ENCODE measurements at places on chromosomes 7 and 10.

DNA sequence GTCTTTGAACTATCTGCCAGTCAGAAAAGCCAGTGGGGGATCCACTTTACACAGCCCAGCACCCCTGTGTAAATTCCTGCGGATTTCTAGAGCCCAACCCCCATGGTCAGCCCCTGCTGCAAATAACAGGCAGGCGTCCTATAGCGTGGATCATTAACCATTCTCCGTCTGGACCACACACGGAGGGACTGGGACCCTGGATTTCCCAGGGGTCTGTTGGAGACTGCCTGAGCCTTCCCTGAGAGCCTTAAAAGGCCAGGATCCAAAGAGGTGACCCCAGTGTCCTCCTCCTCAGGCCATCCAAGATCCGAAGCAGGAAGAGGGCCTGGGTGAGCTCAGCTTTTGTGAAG is 11.2 kb upstream of the GRID1 start:
- no peak for DNase-seq

DNA sequence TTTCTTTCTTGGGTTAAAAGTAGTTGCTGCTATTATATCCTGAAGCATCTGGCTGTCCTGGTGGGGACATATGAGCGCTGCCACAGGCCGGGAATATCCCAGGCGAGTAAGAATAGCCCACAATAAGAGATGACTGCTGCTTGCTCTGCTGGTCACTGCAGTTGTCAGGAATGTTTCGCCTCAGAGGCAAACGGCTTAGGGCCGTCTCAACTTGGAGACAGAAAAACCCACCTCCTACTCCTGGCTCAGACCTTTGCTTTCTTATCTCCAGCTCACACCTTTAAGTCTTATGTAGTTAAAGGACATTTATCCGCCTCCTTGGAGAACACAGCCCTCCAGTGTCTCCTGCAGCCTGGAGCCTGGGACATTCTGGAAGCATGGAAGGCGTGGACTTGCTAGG is at the start of gene GJD4:
TSS of gene GJD4 (plus strand) at position 151 of the 400 bp plus-strand sequence. CDS start at position 378, 227 bp downstream.
- no peak for DNase-seq

- no peak for DNase-seq
Measured at GRCh38 chr10:72616716-72617115, 9.2 kb downstream of the MICU1 start.

GRCh38 chr7:151000897-151001495 is 10.2 kb downstream of the NOS3 start:
- no peak for DNase-seq

GRCh38 chr10:61018146-61018545 is 74.2 kb upstream of the RHOBTB1 start:
- DNase-seq, result no peak

- no peak for DNase-seq
Measured at GRCh38 chr10:118980135-118980865, 49.2 kb upstream of the NANOS1 start.

GRCh38 chr10:62491597-62491996 is 117.4 kb downstream of the ZNF365 start:
- DNase-seq, result no peak

DNA sequence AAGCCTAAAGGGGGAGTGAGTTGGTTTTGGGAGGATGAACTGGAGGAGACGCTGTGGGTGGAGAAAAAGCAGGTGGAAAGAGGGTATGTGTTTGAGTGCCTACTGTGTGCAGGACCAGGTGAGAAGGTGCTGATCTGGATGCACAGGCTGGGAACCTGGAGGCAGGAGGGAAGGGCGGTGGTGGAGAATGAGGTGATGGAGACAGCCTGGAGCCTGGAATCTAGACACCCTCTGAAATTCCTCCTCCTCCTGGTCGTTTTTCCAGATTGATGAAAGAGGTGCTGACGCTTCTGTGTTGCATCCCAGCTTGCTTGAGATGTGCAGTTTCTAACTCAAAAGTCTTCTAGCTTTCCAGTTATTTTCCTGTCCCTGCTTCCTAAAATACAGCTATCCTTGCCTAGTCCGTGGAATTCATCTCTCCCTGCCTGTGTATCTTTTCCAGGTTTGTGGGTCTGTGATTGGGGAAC is 67.5 kb downstream of the LRMDA start:
- DNase-seq, result no peak

GRCh38 chr10:100747456-100748230 is 2.3 kb downstream of the PAX2 start:
- no peak for DNase-seq

DNA sequence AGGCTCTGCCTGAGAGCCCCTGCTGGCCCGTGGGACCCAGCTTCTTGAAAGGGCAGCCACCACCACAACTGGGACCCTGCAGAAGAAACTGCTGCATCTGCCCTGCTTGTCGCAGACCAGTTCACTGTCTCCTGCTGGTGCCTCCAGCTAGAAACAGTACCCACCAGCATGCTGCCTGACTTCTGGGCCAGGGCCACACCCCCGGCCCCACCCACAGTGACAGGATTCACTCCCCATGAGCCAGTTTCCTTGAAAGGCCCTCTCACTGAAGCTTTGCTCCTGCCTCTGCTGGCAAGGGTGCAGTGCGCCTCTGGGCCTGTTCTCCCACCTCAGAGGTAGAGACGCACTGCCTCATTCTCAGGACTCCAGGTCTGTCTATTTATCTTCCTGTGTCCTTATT is 32.4 kb downstream of the ANXA11 start:
- no peak for DNase-seq

DNA sequence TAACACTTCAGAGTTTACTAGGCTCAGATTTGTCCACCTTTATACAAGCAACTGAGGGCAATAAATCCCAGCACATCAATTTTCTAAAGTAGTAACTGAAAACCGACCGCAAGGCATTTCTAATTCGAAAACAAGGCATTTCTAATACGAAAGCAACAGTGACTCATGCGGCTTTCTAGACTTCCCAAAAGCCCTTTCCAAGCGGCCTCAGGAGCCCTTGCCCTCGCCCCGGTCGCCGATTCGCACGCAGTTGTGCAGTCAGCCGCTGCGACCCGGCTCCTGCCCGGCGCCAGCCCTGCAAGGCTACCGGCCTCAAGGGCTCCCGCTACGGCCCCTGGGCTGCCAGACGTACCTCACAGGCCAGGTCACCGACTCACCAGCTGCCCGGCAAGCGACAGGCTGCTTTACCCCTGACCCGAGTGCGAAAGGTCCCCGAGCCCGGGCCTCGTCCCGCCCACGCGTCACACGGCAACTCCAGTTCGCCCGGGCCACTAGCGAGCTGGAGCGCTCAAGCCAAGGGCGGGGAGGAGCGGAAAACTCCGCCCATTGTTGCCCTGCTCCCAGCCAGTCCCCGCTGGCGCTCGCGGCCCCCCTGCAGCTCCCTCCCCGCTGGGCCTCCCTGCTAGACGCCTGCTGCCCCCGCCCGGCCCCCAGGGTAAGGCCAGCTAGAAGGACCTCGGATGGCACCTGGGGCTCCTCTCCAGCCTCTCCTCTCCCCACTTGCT is 7.3 kb downstream of the NCOA4 start:
- DNase-seq, result peak; percentile 71

- DNase-seq, result peak; percentile 40
Measured at GRCh38 chr7:55571511-55572377, 558 bp downstream of the VOPP1 start.

GRCh38 chr10:93917064-93917391 is 23.2 kb downstream of the SLC35G1 start:
- DNase-seq, result no peak

- DNase-seq, result peak; percentile 60
Measured at GRCh38 chr7:128209229-128210035, 31.6 kb upstream of the LEP start.

GRCh38 chr7:111476586-111477293 is 85.6 kb downstream of the IMMP2L start:
- DNase-seq, result no peak

DNA sequence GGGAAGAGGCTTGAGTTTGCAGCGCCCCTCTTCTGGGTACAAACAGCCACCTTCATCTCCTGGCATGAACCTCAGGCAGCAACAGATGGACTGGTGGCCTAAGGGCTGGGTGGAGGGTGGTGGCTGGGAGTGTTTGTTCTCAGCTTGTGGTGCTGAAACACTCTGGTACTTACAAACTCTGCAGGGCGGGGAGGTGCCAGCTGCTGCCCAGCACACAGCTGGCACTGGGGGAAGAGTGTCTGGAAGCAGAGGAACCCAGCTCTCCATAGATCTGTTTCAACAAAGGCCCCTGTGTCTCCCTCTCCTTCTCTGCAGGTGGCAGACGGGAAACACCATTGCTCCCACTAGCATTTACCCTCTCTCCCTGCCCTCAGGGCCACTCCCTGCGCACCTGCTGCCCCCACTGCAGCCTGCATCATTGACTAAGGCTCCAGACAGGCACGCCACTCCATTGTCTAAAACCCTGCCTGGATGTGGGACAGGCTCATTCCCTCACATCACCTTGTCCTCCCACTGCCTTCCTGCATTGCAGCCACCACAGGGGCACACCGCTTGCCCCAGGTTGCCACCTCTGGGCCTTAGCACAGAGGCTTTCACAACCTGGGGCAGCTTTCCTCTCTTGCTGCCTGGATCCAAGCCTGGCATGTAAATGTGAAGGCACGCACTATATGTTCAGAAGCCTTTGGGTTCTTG is 6.5 kb downstream of the ARHGAP22 start:
- no peak for DNase-seq

- DNase-seq, result no peak
Measured at GRCh38 chr10:80509108-80509402, 28.6 kb upstream of the SH2D4B start.

DNA sequence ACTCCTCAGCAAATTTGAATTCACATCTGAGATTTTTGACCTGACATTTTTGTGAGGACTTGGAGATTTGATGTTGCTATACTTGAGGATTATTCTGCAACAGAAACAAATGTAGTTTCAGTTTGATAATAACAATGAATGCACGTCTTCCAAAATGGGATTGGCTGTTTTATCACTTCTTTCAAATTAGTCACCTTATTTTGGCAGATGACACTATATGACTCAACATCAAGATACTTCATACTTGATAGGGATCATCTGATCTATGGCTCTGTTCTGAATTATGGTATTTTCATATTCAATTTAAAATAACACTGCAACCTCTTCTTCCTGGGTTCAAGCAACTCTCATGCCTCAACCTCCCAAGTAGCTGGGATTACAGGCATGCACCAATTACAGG is 24.2 kb downstream of the ARL5B start:
- DNase-seq, result no peak

DNA sequence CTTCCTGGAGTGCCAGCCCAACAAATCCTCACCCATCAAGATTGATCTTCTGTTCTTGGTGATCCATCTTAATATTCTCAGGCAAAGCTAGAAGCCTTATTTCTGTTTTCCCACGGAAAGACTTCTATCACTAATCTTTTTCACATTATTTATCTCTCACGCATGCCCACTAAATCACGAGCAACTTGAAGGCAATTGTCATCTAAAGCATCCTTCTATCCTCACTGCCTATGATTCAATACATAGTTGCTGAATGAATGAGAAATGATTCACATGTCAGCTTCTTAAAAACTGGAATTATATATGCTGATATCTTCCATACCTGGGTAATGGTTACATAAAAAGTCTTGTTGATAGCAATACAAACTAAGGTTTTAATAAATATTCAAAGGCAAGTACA is 12.6 kb upstream of the COL1A2 start:
- DNase-seq, result no peak

DNA sequence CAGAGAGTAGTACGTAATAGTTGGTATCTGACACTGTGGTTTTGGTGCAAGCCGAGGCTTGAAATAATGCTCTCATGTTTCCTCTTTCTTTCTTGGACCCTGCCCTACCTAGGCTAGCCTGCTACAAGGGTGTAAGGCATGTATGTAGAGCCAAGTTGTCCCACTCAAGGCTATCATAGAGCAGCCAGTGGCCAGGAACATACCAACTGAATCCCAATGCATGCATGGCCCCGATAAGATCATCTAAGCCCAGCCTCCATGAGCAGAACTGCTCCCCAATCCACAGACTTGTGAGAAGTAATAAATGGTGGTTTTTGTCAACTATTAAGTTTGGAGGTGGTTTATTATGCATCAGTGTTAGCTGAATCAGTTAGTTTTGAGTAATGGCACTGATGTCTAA is 250.2 kb downstream of the SH2D4B start:
- no peak for DNase-seq

DNA sequence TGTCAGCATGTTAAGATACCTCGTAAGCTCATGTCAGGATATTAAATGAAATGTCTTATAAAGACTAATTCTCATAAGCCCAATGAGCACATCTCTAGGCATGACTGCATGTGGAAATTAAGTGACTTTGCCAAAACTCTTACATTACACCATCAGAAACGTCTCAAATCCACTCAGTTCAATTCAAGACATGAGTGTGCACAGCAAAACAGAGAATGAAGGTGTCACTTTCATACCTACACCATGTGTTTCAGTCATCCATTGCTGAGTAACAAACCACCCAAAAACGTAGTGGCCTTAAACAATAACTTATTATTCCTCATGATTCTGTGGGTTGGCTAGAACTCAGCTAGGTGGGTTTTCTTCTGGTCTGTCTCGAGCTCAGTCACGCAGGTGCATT is 99.8 kb downstream of the ATE1 start:
- no peak for DNase-seq

DNA sequence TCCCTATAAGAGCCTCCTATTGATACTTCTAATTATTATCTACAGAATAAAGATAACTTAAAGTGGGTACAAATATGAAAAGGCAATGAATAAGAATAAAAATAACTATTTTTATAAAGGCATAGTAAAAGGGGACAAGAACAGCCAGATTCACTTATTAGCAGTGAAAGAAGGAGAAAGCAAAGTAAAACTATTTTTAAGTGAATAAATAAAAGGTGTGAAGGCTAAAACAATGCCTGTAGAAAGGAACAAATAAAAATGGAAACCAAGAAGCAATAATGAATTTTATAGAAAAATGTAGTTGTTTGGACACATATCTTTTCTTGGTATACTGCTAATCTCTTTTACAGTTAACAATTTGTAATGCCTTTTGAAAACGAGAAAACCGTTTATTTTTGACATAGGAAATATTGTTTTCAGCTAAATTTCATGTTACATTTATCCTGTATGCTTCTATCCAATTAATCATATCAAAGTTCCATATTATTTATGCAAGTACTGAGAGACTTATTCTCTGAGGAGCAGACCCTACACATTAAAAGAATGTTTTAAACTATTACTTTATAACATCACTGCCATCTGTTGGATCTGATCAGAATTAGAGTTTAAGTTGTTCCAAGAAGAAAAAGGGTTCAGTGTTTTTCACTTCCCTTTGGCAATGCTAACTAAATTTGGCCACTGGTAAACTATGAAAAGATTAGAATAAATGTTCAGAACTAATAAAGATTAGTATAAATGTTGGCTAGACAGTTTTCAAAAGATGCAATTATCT is 59.1 kb downstream of the ARMC3 start:
- DNase-seq, result no peak

DNA sequence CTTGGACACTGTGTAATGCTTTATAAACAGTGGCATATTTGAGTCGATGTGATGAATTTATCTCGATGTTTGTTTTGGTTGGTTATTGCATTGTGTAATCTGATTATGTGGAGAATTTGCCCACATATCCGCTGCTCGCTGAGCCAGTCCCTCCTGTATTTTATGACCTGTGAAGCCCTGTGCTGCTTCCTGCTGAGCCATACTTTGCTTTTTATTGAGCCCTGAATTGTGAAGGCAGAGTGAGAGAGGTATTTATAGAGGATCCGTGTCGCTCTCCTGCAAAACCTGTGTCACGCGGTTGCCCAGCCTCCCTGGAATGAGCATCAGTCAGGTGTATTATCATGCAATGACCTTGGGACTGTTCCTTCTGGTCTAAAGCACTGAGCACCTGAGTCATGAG is 253.7 kb downstream of the ARHGAP21 start:
- DNase-seq, result no peak
